ENCODE measurements at places on chromosomes 4 and X. TPM values are rescaled to one million over a fixed set of nuclear protein-coding genes. Genes with fewer than 3 reads are reported as not detected.

GAGE12H gene
- total RNA-seq = not detected

GRCh38 chrX:106042296-106042695 lies 3.8 kb upstream of the SERPINA7 start:
- no peaks in the 10 kb centered on the region for H3K36me3 ChIP-seq
- no peaks in the 10 kb centered on the region for H3K4me1 ChIP-seq
- peaks cover 9% of the 10 kb centered on the region for H3K27me3 ChIP-seq
- no peak overlapping the region for H3K27ac ChIP-seq
- no peak overlapping the region for H3K4me3 ChIP-seq

PPP2R2C gene
- 0.94 TPM for total RNA-seq

DNA sequence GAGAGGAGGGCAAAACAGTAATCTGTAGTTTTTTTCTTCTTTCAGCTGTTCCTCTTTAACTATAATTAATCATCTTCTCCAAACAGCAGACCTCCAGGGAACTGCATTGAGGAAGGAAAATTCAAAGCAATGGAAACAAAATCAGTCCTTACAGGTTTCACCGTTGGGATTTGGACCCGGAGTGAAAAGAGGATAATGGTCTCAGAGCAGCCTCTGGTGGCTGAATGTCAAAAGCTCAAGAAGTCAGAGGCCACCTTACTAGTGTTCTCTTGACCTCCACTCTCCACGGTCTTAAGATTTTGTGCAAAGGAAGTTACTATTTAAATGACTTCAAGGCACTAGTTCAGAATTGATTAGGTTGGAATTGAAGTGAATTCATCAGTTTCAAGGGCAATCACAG lies 16.0 kb upstream of the MID1 start:
- H3K4me3 ChIP-seq = no peak overlapping the region
- no peaks in the 10 kb centered on the region for H3K27me3 ChIP-seq
- H3K36me3 ChIP-seq = no peaks in the 10 kb centered on the region
- DNase-seq = no peak
- peak overlapping the region; percentile 72 for H3K27ac ChIP-seq

- DNase-seq = no peak
- no peaks in the 10 kb centered on the region for H3K27me3 ChIP-seq
- H3K4me1 ChIP-seq = peaks cover 39% of the 10 kb centered on the region
- H3K36me3 ChIP-seq = peaks cover 73% of the 10 kb centered on the region
- H3K4me3 ChIP-seq = no peak overlapping the region
These were observed 50.0 kb downstream of the CCNI start for GRCh38 chr4:77025643-77026321.

- no peaks in the 10 kb centered on the region for H3K27me3 ChIP-seq
- H3K27ac ChIP-seq = no peak overlapping the region
- no peak overlapping the region for H3K4me3 ChIP-seq
These were observed 46.6 kb upstream of the PRRG1 start for GRCh38 chrX:37302569-37302968.

GRCh38 chrX:48835524-48836329 lies at the start of gene PCSK1N:
PCSK1N (minus strand) TSS chrX:48835610; CDS start chrX:48835532, 78 bp downstream.
- H3K27me3 ChIP-seq = peaks cover 2% of the 10 kb centered on the region
- peak within 1 kb of the TSS; percentile 81 for H3K4me3 ChIP-seq
- peaks cover 17% of the 10 kb centered on the region for H3K4me1 ChIP-seq
- DNase-seq = no peak
- no peaks in the 10 kb centered on the region for H3K36me3 ChIP-seq

GRCh38 chr4:153223930-153224329 lies 19.7 kb downstream of the TRIM2 start:
- peak overlapping the region; percentile 89 for H3K4me3 ChIP-seq
- H3K4me1 ChIP-seq = peaks cover 49% of the 10 kb centered on the region
- peak overlapping the region; percentile 99 for H3K27ac ChIP-seq
- DNase-seq = no peak
- no peaks in the 10 kb centered on the region for H3K36me3 ChIP-seq

DNA sequence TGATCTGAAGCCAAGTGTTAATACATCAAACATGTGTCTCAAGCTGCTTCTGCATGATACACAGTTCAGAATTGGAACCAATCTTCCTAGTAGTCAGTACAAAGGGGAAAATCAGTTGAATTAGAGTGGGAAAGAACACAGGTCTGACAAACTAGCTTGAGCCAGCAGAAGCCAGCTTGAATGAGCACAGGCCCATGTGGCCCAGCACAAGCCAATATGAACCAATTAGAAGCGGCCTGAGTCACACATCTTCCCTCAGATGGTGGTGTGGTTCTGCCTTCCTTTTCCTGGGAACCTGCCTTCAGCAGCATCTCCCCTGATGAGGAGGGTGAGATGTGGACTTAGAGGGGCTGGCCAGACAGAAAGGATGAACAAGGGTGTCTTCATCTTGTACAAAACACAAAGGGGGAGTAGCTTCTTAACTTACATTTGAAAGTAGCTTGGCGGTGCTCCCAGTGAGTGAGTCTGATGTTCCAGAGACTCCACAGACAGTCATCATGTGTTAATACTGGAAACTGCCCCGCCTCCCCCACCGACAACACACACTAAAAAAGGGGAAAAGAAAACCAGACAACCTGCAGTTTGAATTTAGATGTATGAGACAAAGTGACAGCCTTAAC lies 72.0 kb downstream of the FRMPD4 start:
- peaks cover 2% of the 10 kb centered on the region for H3K27me3 ChIP-seq
- no peak overlapping the region for H3K4me3 ChIP-seq
- peaks cover 2% of the 10 kb centered on the region for H3K36me3 ChIP-seq
- H3K27ac ChIP-seq = no peak overlapping the region
- DNase-seq = no peak

GRCh38 chr4:106365613-106366012 lies 3.0 kb downstream of the GIMD1 start:
- no peaks in the 10 kb centered on the region for H3K36me3 ChIP-seq
- DNase-seq = no peak
- peaks cover 6% of the 10 kb centered on the region for H3K27me3 ChIP-seq
- no peak overlapping the region for H3K4me3 ChIP-seq
- peak overlapping the region; percentile 81 for H3K27ac ChIP-seq

DACH2 gene
- total RNA-seq = not detected

ZDHHC15 gene
- total RNA-seq = 0.15 TPM

PAGE1 gene
- total RNA-seq = not detected

- peaks cover 2% of the 10 kb centered on the region for H3K27me3 ChIP-seq
- no peak overlapping the region for H3K27ac ChIP-seq
- no peak overlapping the region for H3K4me3 ChIP-seq
- DNase-seq = no peak
- no peaks in the 10 kb centered on the region for H3K36me3 ChIP-seq
- no peaks in the 10 kb centered on the region for H3K4me1 ChIP-seq
These were observed 38.2 kb upstream of the PRDM5 start for GRCh38 chr4:120960656-120961267.

GRCh38 chr4:165600959-165601683 lies 222.3 kb downstream of the CPE start:
- no peak for DNase-seq
- H3K4me1 ChIP-seq = peaks cover 7% of the 10 kb centered on the region
- H3K27ac ChIP-seq = no peak overlapping the region
- no peak overlapping the region for H3K4me3 ChIP-seq

GRCh38 chrX:13983734-13984133 lies 46.0 kb downstream of the GEMIN8 start:
- no peaks in the 10 kb centered on the region for H3K27me3 ChIP-seq
- H3K27ac ChIP-seq = no peak overlapping the region
- H3K4me3 ChIP-seq = no peak overlapping the region
- H3K36me3 ChIP-seq = peaks cover 2% of the 10 kb centered on the region
- no peak for DNase-seq
- no peaks in the 10 kb centered on the region for H3K4me1 ChIP-seq

DNA sequence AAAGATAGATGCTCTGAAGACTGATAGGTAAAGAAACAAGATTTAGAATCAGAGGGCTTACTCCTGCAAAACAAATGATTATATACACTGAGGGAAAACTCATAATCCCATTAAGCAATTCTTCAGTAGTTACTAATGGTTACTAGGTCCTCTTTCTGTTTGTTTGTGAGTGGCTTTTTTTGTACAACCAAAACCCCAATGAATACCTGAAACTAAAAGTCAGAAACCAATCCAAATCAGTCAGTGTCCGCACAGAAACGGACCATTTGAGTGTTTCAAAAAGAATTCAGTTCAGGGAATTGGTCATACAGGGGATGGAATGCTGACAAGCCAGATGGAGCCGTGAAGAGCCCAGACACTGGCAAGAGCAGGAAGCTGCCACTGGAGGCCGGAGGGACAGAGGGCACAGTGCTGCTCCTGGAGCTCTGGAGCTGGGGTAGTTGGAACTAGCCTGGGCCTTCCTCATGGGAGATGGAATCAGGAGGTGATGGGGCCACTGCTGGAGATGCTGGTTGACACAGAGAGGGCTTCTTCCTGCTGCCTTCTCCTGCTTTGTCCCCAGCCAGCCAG lies 31.9 kb downstream of the SETD7 start:
- H3K27ac ChIP-seq = peak overlapping the region; percentile 6
- H3K36me3 ChIP-seq = peaks cover 25% of the 10 kb centered on the region
- H3K4me3 ChIP-seq = no peak overlapping the region
- peaks cover 5% of the 10 kb centered on the region for H3K4me1 ChIP-seq

DNA sequence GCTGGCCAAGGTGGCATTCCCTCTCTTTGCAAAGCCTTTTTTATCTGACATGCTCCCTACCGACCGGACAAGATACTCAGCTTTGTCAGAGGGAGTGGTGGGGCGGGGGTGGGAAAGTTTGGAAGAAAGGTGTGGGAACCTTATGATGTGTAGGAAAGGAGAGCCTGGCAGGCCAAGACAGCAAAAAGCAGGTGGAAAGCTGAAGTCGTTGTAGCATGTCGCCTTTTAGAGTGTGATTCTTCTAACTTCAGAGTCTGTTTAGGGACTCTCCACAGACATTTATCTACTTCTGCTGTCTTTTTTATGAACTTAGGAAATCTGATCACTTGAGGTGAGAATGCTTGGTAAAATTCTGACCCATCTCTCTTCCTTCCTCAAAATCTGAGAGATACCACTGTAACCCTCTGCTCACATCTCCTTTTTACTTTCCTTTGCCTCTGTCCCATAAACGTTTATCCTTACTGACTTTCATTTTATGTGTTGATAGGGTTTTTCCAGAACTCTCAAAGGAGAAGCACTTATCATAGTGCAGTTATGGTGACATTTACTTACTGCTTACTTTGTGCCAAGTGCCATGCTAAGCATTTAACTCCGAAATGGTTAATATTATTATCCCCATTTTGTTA lies 8.2 kb upstream of the RUFY3 start:
- H3K27me3 ChIP-seq = no peaks in the 10 kb centered on the region
- DNase-seq = no peak
- H3K4me1 ChIP-seq = no peaks in the 10 kb centered on the region
- no peaks in the 10 kb centered on the region for H3K36me3 ChIP-seq

DNA sequence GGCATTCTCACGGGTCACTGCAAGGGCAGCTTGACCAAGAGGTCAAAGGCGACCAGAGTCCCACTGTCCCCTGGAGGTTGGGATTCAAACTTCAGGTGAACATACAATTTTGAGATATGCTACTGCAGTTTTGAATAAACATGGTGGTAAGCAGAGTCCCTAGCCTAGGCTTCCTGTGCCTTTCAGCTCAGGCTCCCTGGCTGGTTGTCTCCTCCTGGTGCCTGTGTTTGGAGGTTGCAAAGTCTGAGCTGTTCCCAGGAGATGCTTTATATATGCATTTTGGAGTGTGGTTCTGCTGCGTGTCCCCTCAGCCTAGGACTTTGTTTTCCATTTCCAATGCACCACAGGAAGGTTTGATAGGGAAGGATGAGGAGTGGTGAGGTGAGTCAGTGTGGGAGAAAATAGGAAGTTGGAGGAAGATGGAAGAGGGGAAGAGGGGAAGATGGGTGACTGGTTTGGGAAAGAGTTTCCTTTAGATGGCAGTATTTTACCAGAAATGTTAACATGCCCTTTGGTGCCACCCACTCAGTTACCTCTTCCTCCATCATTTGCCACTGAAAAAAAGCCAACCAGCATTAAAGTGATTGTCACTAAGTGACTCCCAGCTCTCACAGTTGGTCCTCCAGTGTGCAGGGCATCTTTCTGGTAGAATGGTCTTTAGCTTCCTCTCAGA lies 211.7 kb upstream of the AGTR2 start:
- no peak overlapping the region for H3K27ac ChIP-seq
- DNase-seq = no peak
- H3K4me1 ChIP-seq = peaks cover 4% of the 10 kb centered on the region
- H3K4me3 ChIP-seq = no peak overlapping the region
- H3K27me3 ChIP-seq = no peaks in the 10 kb centered on the region

DNA sequence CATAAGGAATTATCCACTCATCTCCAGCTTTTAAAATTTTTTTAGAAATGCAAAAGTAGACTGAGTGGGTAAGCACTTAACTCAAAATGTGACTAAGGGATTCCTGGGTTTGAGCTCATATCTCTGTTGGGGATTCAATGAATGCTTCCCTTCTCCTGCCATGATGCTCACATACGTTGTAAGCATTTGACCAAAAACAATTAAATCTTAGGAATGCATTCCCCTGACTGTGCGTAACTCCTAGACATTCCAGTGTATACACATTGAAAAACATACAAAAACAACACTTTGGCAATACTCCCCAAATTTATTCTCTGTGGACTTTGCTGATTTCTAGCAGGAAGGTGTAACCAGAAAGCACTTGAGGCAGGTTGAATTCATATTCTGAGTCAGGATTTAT lies 29.8 kb downstream of the SPANXA2 start:
- no peak overlapping the region for H3K27ac ChIP-seq
- no peak overlapping the region for H3K4me3 ChIP-seq
- no peaks in the 10 kb centered on the region for H3K27me3 ChIP-seq

F9 gene
- total RNA-seq = not detected

DNA sequence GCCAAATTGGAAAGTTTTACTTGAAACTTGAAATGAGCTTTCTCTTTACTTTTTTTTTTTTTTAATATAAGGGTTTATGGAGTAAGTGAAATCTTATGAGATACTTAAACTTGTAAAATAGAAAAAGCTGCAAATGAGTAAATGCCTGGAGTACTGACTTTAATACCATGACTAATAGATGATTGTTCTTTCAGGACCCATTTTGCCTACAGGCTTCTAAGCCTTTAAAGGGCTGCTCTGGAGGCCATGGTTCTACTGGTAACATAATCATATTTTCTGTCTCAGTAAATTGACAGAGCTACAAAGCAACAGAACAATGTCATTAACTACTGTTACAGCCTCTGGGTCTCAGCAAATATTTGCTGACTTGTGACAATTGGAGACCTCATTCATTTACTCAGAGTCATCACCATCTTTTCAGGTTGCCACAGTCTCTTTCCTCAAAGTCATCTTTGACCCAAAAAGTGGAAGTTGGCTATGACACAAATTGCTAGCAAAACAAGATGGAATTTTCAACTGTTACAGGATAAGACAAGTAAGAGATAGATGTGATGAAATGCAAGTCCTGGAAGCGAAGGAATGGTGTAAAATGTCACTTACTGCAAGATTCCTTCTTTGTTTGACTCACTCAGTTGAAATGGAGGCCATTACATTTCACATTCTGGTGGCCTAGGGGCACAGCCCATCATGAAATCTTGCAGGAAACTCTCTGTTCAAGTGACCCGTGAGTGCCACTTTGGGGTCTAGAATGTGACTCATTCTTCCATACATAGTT lies 132.7 kb downstream of the BTC start:
- peaks cover 6% of the 10 kb centered on the region for H3K27me3 ChIP-seq
- H3K4me1 ChIP-seq = peaks cover 10% of the 10 kb centered on the region
- no peaks in the 10 kb centered on the region for H3K36me3 ChIP-seq

- peaks cover 6% of the 10 kb centered on the region for H3K36me3 ChIP-seq
- no peaks in the 10 kb centered on the region for H3K27me3 ChIP-seq
- peaks cover 13% of the 10 kb centered on the region for H3K4me1 ChIP-seq
- H3K4me3 ChIP-seq = no peak overlapping the region
- DNase-seq = no peak
- H3K27ac ChIP-seq = peak overlapping the region; percentile 68
These were observed 3.7 kb upstream of the GPR82 start for GRCh38 chrX:41720125-41720779.

- H3K4me1 ChIP-seq = no peaks in the 10 kb centered on the region
- H3K27ac ChIP-seq = no peak overlapping the region
- H3K4me3 ChIP-seq = no peak overlapping the region
These were observed 2390.9 kb downstream of the PCDH7 start for GRCh38 chr4:33111117-33111516.
